ENCODE measurements at places on chromosomes 1 and 21.

DNA sequence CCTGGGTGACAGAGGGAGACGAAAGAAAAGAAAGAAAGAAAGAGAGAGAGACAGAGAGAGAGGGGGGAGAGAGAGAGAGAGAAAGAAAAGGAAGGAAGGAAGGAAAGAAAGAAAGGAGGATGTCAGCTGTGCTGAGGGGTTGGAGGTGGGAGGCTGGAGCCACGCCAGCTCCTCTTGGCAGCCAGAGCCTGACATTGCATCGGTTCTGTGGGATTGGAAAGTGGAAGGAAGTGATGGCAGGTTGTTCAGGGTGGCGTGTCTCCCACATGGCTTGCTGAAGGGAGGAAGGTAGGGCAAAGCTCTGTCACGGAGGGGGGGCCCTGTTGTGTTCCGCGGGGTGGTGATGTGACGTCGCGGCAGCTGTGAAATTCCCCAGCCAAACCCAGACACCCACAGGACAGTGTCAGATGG lies 30.7 kb downstream of the EIF2D start:
- DNase-seq: no peak

GRCh38 chr1:192758492-192758891 lies 50.3 kb upstream of the RGS2 start:
- no peak for DNase-seq

- no peak for DNase-seq
These were observed 18.3 kb downstream of the ROR1 start for GRCh38 chr1:63792152-63792551.

DNA sequence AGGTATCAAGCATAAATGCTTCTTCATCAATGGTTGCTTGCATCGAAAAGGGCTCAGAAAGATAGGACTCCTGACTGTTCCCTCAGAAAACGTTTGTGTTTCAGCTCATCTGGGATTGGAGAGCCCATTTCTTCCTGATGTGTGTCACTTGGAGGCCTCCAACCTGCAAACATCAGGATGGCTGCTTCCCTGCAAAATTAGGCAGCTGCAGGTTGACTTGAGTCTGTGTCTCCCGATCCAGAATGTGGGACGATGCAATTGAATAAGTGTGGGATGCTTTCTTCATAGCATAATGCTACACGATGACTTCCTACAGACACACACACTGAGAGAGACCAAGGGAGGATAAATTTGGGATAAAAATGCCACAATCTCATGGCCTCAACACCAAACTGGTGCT lies 42.2 kb downstream of the OLIG1 start:
- no peak for DNase-seq

GRCh38 chr1:164780863-164781262 lies 221.9 kb downstream of the PBX1 start:
- no peak for DNase-seq

DNA sequence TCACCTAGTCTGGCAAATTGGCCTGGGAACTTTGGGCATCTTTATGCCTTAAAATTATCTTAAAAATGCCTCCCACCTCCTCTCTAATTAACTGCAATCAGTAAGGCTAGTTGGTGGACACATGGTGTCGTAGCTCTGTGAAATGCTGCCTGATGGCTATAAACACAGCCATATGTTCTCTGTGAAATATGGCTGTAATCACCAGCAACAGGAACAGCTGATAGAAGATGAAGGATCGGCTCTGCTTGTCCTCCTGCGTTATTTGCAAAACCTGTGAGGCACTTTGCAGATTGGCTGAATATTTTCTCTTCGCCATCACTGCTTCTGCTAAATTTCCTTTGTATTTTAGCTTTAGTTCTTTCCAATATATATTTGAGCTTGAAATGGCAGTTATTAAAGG lies 419.6 kb downstream of the RWDD3 start:
- DNase-seq: no peak

DNA sequence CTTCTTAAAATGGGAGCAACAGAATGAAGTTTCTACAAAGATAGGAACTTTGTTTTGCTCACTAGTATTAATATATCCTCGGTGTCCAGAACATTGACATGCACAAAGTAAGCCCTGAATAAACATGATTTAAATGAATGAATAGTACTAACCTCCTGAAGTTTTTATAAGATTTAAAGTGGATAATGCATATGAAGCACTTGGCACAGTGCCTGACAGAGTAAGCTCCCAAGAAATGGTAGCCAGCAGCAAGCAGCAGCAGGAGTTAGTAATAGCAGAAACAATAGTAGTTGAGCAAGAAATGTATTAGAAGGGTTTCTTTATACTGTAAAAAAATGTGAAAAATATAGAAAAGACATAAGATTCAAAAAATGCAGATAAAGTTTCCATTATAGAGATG lies 258.1 kb upstream of the C1orf87 start:
- no peak for DNase-seq

GRCh38 chr1:22662318-22662717 lies 9.3 kb downstream of the C1QB start:
- no peak for DNase-seq

DNA sequence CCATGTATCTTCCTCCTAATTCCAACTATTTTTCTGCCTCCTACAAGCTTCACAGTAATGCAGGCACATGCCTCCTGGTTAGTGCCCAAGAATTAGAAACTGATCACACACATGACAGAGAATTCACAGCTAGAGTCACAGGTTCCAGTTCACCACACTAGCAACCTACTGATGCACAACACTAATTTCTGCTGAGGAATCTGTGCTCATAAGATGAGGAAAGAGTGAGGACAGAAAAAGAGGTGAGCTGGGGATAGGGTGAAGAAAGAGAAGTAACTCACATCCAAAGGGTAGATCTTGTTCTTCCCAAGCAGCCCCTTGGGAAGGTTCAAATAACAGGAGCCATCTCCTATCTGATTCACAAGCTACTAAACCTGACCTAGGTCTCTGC lies 61.3 kb downstream of the PUM1 start:
- DNase-seq: no peak

DNA sequence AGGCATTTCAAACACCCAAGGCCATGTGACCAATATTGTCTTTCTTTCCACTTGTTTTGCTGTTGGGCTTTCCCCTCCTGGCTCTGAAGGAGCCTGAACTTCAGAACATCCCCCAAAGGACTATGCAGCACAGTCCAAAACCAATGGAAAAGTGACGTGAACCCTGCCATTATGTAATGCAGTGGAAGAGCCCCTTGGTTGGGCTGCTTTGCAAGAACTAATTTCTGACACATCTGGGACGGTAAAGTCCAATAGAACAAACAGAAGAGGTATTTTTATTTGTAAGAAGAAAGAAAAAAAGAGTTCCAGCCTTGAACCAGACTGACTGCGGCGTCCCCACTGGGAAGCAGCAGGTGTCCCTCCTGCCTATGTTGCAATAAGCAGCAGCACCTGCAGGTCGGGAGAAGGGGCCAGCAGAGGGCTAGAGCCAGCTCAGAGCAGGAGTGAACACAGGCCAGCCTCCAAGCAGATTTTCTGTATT lies 116.7 kb downstream of the CDC7 start:
- DNase-seq: no peak

- DNase-seq: no peak
These were observed 40.9 kb downstream of the RAP1A start for GRCh38 chr1:111660204-111661150.

DNA sequence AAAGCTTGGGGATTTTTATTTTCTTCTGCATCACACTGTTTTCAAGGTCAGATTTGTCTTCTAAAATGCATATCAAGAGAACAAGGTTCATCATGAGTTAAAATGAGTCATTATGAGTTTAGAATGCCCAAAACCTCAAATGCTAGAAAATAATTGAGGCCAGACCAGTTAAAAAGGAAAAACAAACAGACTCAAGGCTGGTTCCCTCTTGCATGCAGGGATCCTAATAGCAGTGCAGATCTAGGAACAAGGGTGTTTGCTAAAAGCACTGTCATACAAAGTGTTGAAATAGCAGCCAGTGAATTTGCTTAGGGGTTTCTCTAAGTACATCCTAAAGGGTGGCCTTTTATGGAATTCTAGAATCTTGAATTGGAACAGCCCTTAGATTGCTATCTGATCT lies 15.3 kb downstream of the BEND5 start:
- no peak for DNase-seq

- no peak for DNase-seq
These were observed 98.6 kb downstream of the ENAH start for GRCh38 chr1:225554216-225554812.

- no peak for DNase-seq
These were observed 27.7 kb downstream of the WARS2 start for GRCh38 chr1:119112791-119113190.
